ENCODE measurements at places on chromosomes 5 and 9. TPM values are rescaled to one million over a fixed set of nuclear protein-coding genes. Genes with fewer than 3 reads are reported as not detected.

Gene CER1
- total RNA-seq = not detected

Gene NSMF
- total RNA-seq = 27.4 TPM

Gene CCDC183
- total RNA-seq = not detected

Gene CDC14B
- total RNA-seq = 18.3 TPM

Gene SLIT3
- total RNA-seq = 3.4 TPM

Gene CA9
- total RNA-seq = 6.7 TPM

Gene IL5
- total RNA-seq = not detected

Gene LHX6
- total RNA-seq = 1.0 TPM

Gene SPATA31D4
- total RNA-seq = not detected

Gene ECSCR
- 0.80 TPM for total RNA-seq

Gene GMCL2
- not detected for total RNA-seq

Gene PTPDC1
- 6.3 TPM for total RNA-seq

Gene FYB1
- total RNA-seq = under 0.01 TPM
